ENCODE measurements at places on chromosomes 13 and 19. TPM values are rescaled to one million over a fixed set of nuclear protein-coding genes. Genes with fewer than 3 reads are reported as not detected.

The ANKRD27 gene
- 23.8 TPM for total RNA-seq

The PCSK4 gene
- total RNA-seq = 1.8 TPM

The NLRP11 gene
- not detected for total RNA-seq

The KASH5 gene
- total RNA-seq = not detected

The PSG5 gene
- total RNA-seq = not detected

The WDR83 gene
- 7.8 TPM for total RNA-seq

The SHANK1 gene
- total RNA-seq = not detected

The SIAH3 gene
- total RNA-seq = not detected

GRCh38 chr13:21695546-21695945, 24.7 kb downstream of the FGF9 start:
- H3K36me3 ChIP-seq = no peaks in the 10 kb centered on the region
- no peak for DNase-seq
- H3K27ac ChIP-seq = no peak overlapping the region
- peaks cover 21% of the 10 kb centered on the region for H3K4me1 ChIP-seq
- H3K27me3 ChIP-seq = no peaks in the 10 kb centered on the region

GRCh38 chr13:26646603-26647002, 89.1 kb downstream of the WASF3 start:
- H3K4me3 ChIP-seq = no peak overlapping the region
- H3K36me3 ChIP-seq = no peaks in the 10 kb centered on the region
- H3K27me3 ChIP-seq = no peaks in the 10 kb centered on the region
- H3K4me1 ChIP-seq = no peaks in the 10 kb centered on the region
- DNase-seq = no peak

DNA sequence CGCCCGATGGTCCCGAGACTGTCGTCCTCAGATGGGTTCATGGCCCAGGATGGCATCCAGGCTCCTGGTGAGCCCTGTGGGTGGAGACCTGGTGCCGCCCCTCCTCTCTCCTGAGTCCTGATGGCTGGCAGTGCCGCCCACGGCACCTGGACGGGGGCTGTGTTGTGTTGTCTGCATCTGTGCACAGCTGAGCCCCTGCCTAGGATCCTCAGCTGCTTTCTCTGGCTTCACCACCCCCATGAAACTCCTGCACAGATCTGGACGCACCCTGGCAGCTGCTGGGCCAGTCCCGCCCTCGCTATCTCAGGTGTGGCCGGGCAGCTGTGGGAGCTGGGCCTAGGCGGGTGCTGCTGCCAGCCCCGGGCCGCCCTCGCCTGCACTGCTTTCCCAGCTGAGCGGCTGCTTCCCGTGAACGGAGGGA, 27.7 kb downstream of the MCF2L start:
- no peaks in the 10 kb centered on the region for H3K27me3 ChIP-seq
- H3K27ac ChIP-seq = peak overlapping the region; percentile 29
- peaks cover 58% of the 10 kb centered on the region for H3K4me1 ChIP-seq
- no peaks in the 10 kb centered on the region for H3K36me3 ChIP-seq

- no peaks in the 10 kb centered on the region for H3K27me3 ChIP-seq
- peak overlapping the region; percentile 17 for H3K4me3 ChIP-seq
- peaks cover 12% of the 10 kb centered on the region for H3K4me1 ChIP-seq
- DNase-seq = no peak
- H3K27ac ChIP-seq = peak overlapping the region; percentile 64
These were observed 57.4 kb upstream of the UBE2L5 start for GRCh38 chr13:30364876-30365275.

- H3K4me3 ChIP-seq = no peak overlapping the region
- DNase-seq = no peak
- no peaks in the 10 kb centered on the region for H3K4me1 ChIP-seq
- H3K27me3 ChIP-seq = no peaks in the 10 kb centered on the region
These were observed 15.9 kb upstream of the DNAJC3 start for GRCh38 chr13:95660981-95661581.

DNA sequence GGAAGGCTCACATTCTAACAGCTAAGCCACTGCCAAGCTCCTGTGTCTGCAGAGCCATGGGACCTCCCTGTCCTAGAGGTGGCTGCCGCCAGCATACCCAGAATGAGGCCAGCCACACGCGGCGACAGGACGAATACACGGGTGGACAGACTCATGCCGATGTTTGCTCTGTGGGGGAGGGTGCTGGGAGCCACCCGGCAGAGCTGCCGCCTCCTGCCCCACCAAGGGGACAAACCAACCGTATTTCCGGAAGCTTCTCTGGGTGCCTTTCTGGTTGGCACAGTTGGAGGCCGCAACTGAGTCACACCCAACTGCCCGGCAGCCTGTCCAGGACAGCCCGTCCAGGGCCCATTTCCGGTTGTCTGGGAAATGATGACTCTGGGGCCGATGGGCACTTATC, 20.3 kb downstream of the C13orf46 start:
- H3K4me3 ChIP-seq = no peak overlapping the region
- H3K36me3 ChIP-seq = no peaks in the 10 kb centered on the region

DNA sequence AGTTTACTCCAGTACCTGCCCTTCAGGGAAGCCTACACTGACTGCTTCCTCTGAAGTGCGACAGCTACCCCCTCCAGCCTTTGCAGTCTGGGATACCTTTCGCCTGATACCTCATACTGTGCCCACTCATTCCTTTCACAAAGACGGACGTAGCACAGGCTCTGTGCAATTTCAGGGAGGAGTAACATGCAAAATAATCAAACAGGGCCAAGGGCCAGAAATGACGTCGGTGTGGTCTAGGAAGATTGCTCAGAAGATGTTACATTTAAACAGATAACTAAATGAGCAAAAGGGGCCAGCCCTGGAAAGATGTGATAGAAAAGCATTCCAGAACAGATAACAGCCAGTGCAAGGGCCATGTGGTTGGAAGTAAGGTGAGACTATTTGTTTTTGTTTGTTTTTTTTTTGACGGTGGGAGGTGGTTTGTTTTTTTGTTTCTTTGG, 6.6 kb upstream of the DDX39A start:
- H3K4me1 ChIP-seq = no peaks in the 10 kb centered on the region
- no peak overlapping the region for H3K27ac ChIP-seq
- no peak overlapping the region for H3K4me3 ChIP-seq
- no peaks in the 10 kb centered on the region for H3K27me3 ChIP-seq
- H3K36me3 ChIP-seq = no peaks in the 10 kb centered on the region

GRCh38 chr13:27704681-27705080, 83.0 kb downstream of the POLR1D start:
- no peaks in the 10 kb centered on the region for H3K36me3 ChIP-seq
- no peak overlapping the region for H3K27ac ChIP-seq
- H3K4me1 ChIP-seq = no peaks in the 10 kb centered on the region
- H3K27me3 ChIP-seq = no peaks in the 10 kb centered on the region

- no peaks in the 10 kb centered on the region for H3K36me3 ChIP-seq
- H3K4me3 ChIP-seq = no peak overlapping the region
- H3K27ac ChIP-seq = no peak overlapping the region
- no peaks in the 10 kb centered on the region for H3K27me3 ChIP-seq
These were observed 236.6 kb upstream of the MAB21L1 start for GRCh38 chr13:35712907-35713761.

- no peaks in the 10 kb centered on the region for H3K36me3 ChIP-seq
- H3K27me3 ChIP-seq = no peaks in the 10 kb centered on the region
- no peak for DNase-seq
- H3K4me1 ChIP-seq = no peaks in the 10 kb centered on the region
These were observed 157.8 kb downstream of the TNFSF13B start for GRCh38 chr13:108427355-108427754.

DNA sequence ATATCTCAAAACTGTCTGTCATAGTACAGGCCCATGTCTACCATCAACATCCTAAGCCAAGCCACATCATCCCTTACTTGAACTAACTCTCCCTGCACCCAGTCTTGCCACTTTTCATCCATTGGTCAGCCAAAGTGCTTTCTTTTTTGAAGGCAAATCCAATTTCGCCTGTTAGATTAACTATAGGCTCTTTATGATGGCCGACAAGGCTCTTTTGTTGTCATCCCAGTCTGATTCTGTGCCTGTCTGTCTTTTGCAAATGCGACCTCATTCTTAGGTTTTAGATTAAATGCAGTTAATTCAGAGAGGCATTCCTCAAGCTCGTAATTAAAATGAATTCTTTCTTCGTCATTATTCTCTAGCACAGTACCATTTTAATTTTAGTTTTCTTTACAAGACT, 148.3 kb downstream of the HS6ST3 start:
- no peak for DNase-seq
- no peaks in the 10 kb centered on the region for H3K36me3 ChIP-seq
- H3K4me1 ChIP-seq = no peaks in the 10 kb centered on the region
